ENCODE measurements at places on chromosomes 11 and 22.

- no peak for DNase-seq
Measured at GRCh38 chr11:70324376-70325115, 54.1 kb downstream of the PPFIA1 start.

DNA sequence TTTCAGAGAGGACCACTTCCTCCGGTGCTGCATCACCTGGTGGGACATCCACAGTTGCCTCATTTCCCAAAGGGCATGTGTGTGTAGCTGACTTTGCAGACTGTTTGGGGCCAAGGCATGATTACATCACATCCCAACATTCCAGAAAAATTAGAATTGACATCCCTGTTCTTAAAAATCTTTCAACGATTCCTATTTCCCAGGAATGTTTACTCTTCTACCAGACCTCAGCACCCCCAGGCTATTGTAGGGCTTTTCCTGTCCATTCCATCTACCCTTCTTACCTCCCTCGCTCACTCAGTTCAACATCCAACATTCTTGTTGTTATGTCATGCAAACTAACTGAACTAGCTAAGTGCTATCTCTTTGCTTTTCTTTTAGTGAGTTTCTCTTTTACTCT is 37.3 kb downstream of the PIWIL4 start:
- DNase-seq = no peak

DNA sequence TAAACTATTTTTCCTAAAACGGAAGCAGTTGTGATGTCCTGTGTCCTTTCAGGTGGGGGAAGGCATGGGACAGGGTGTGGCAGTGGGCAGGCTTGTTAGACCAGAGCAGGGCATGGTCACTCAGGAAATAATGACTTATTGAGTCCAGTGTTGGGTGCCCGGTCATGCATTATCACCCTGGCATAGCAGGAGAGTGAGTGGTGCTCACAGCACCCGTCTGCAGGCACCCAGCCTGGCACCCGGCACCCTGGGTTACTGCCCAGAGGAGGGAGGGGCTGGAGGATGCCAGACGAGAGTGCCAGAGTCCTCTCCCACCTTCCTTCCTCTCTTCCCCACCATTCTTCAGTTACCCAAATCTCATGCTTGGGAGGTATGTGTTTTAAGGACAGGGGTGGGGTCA is 59.1 kb downstream of the ST3GAL4 start:
- DNase-seq = no peak

DNA sequence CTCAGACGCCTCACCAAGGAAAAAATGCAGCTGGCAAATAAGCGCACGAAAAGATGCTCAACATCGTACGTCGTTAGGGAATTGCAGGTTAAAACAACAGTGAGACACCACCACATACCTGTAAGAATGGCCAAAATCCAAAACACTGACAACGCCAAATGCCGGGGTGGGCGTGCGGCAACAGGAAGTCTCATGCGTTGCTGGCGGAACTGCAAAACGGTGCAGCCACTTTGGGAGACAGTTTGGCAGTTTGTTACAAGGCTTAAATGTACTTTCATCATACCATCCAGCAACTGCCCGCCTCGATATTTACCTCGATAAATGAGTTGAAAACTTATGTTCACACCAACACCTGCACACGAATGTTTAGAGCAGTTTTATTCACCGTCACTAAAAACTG is 7.5 kb upstream of the CTSD start:
- DNase-seq = no peak

GRCh38 chr11:85709941-85710702 is 24.1 kb upstream of the CCDC89 start:
- no peak for DNase-seq

DNA sequence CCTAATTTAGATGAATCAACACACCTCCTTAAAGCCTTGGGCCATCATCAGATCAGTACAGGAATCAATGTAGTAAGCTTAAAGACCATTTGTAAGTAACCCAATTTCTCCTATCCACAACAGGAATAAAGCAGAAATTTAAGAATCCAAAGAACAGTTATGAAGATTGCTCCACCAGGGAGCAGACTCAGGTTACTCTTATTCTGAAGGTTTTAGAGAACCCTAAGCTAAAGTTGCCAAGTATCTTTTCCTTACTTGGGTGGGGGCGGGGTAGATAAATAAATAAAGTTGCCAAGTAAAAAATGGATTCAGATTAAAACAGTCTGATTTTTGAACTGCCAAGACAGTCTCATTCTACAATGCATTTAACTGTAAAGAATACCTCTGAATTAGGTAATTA is 18.1 kb downstream of the CKAP5 start:
- no peak for DNase-seq

DNA sequence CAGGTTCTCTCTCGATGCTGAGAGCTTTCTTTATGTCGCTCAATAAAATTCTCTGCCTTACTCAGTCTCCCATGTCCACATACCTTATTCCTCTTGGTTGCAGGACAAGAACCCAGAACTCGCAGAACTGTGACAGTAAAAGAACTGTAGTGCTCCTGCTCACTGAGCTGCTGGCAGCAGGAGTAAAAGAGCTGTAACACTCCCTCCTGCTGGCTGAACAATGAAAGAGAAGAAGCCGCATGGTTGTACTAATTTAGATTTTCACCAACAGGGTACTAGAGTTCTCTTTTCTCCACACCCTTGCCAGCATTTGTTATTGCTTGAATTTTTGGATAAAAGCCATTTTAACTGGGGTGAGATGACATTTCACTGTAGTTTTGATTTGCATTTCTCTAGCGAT is 433.2 kb downstream of the GUCY1A2 start:
- DNase-seq = no peak

DNA sequence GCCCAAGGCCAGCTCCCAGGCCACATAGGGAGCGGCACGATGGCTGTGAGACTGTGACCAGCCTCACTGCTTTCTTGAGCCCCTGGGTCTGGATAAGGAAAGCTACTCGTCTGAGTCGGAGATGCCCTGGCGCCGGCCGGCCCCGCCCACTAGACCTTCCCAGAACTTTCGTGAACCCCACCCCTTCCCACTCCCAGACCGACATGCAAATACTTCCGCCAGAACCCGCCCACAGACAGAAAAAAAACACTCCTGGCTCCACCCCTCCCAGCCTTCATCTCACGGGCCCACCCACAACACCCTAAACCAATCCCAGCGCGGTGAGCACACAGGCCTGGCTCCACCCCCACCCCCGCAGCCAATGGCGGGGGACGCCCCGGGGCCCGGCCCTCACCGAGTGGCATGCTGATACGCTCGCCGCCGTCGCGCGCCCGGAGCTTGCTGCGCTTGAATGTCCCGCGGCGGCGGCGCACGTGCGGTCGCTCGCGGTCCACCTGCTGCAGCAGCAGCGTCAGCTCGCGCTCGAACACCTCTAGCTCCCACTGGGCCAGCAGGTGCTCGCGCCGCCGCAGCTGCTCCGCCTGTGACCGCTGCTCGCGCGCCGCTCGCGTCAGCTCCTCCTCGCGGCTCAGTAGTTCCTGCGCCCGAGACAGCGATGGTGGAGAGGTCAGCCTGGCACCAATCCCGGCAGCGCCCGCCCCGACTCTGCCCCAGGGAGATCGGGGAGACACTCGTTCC is 7.0 kb downstream of the MAP3K11 start:
- peak; percentile 37 for DNase-seq

DNA sequence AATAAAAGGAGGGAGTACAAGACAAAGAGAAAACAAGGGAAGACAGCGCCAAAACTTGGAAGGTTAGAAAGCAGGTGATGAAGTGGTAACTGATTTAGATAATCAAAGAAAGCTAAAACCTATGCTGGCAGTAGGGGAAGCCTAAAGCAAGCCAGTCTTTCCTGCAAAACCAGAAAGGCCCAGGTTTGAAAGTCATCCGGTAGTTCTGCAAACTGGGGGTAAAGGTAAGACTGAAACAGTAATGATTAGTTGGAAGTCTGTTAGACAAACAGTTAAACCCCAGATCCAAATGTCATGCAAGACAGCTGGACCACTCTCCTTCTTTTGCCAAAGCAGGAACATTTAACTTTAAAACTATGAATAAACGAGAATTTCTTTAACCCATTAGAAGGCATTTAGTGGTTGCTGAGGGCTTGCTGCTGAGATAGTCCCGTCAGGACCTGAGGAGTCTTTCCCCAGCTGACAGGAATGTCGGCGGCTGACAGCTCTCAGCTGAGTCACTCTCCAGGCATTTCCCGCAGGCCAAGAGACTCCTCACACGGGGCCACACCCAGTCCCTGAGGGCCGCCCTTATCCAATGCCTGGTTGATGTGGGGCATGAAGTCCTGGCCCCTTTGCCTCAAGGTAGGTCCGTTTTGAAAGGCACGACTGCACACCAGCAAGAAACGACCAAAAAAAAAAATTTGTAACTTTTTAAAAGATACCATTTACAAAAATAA is 36.3 kb upstream of the CFAP300 start:
- DNase-seq = peak; percentile 100

- DNase-seq = no peak
Measured at GRCh38 chr11:93166194-93166593, 31.6 kb downstream of the SLC36A4 start.

GRCh38 chr11:48093795-48094642 is 113.7 kb downstream of the PTPRJ start:
- no peak for DNase-seq

- DNase-seq = no peak
Measured at GRCh38 chr11:130592056-130592455, 143.6 kb downstream of the ADAMTS15 start.

- DNase-seq = peak; percentile 79
Measured at GRCh38 chr11:78796956-78797355, 222.3 kb upstream of the NARS2 start.

DNA sequence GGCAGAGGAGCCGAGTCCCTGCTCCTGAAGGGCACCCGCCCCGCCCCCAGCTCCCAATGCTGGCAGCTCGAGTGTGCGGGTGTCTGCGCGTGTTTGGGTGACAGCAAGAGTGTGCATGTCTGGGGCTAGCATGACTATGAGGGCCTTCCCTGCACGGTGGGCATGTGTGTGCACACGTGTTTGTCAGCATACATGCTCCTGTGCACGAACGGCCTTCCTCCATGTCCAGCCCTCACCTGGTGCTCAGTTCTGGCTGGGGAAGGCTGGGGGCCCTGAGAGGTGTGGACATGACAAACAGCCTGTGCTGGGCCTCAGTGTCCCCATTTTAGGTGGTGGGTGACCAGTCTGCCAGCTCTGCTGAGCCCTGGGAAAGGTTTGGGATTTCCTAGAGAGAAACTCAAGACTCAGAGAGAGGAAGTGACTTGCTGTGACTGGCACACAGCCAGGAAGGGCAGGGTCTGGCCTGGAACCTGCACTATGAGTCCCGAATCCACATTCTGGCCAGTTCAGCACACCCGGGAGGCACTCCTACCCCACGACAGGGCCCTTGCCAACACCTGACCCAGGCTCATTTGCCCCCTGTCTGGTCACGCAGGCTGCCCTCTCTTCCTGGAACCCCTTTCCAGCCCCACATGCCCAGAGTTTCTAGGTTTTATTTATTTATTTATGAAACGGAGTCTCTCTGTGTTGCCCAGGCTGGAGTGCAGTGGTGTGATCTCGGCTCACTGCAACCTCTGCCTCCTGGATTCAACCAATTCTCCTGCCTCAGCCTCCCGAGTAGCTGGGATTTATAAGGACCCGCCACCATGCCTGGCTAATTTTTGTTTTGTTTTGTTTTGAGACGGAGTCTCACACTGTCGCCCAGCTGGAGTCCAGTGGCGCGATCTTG is 3.3 kb upstream of the SHISA8 start:
- DNase-seq = peak; percentile 13

DNA sequence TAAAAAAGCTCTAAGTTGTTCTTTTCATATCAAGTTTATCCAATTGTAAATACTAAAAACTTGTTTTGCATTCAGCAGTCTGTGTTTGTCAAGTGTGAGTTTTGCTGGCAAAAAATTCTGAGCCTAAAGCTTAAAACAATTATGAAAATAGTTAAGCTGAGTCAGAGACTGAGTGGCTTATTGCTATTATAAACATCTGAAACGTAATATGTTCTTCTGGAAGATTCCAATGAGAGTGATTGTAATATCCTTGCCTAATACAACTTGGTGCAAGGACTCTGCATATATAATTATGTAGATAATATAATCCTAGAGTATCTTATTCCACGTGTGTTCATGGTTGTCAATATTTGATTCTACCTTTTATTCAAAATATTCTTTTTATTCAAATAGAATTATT is 14.1 kb upstream of the NUP50 start:
- DNase-seq = no peak

DNA sequence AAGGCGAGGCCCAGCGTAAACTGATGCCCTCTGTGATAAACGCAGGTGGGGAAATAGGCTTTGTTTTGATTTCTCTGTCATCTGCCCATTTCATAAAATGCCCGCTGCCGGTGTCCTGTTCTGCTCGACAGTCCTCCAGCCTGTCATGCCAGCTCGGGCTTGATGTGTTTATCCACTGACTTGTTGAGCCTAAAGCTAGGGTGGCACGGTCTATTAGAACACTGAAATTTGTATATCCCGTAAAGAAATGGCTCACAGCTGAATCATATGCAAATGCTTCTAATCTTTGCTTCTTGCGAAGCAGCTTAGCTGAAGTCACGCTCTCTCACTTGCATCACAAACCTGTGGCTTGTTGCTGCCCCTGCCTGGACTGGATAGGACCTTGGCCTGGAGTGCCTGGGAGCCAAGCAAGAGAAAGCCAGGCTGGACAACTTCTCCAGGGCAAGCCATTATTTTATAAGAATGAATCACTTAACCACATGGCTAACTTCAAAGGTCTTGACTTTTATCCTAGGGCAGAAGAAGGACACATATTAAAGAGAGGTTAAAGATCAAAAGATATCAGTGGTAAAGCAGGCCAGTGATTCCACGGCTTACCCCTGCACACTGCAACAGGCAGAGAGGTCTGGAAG is 33.1 kb downstream of the EHF start:
- peak; percentile 87 for DNase-seq

DNA sequence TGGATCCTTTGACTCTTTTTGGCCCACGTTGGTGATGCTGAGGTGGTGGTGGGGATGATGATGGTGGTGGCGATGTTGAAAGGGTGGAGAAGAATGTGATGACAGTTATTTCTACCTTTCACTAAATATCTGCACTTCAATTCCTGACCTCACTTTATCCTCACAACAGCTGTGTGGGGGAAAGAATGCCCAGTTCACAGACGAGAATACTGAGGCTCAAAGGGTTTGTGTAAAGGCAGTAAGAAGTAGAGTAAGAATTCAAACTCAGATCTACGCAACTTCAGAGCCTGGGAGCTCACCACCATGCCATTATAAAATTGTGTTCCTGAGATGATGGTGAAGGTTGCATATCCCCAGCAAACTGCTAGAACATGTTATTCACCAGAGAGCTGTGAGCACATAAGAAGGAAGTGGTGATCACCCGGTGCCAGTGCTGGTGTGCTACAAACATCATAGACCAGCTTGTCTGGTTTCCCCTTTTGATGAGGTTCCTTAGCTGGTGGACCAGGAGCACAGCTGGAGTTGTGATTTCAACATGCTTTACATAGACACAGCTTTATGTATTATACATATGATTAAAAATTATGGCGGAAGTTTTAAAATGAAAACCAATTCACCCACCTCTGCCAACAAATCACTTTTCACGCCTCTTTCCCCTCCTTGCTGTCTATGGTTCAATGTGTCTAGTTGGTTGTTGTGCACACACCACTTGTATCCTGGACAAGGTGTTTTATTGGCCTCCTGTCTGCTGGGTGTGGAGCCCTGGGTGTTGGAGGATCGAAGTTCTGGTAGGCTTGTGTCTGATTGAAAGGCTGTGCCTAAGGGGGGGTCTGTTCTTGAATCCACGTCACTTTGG is 6.2 kb downstream of the ST14 start:
- DNase-seq = no peak
